ENCODE measurements at places on chromosomes 2 and 18.

- DNase-seq, result no peak
These were observed 118.4 kb upstream of the PXDN start for GRCh38 chr2:1862608-1863280.

GRCh38 chr18:49863769-49864621 lies 50.7 kb upstream of the ACAA2 start:
- no peak for DNase-seq

- peak; percentile 21 for DNase-seq
These were observed 127.0 kb upstream of the CCDC195 start for GRCh38 chr2:224843141-224843540.

GRCh38 chr2:173298536-173299097 lies 56.1 kb upstream of the CDCA7 start:
- DNase-seq, result no peak

GRCh38 chr2:237565974-237566373 lies 400 bp upstream of the PRLH start:
- no peak for DNase-seq

DNA sequence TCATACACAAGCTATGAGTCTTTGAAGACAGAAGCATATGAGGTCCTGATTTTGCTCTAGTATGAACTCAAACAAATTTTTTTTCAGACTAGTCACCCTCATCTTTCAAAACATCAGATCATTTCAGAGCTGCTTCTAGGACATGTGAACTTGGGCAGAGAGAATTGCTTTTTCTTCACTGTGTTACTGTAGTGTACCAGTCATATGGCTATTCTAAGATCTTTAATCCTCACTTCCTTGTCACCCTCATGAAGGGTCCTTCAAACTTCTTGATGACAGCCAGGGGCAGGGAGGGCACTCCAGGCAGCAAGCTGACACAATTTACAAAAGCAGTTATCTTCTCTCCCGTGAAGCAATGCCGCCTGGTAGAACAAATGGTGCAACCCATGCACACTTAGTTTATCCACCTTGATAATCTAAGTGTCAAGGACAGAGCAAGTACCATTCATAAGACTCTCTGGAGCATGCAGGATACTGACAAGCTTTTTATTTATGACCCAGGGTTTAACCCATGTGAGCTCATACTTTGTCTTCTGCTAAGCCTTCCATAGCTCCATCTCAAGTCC lies 200.6 kb downstream of the DPP10 start:
- DNase-seq, result no peak

GRCh38 chr2:1744446-1745170 lies at the start of gene PXDN:
Gene PXDN (minus strand): TSS chr2:1744515. CDS start chr2:1744455, 60 bp downstream.
- peak; percentile 81 for DNase-seq

- DNase-seq, result peak; percentile 67
These were observed 133.8 kb downstream of the ARL4C start for GRCh38 chr2:234363011-234363487.

DNA sequence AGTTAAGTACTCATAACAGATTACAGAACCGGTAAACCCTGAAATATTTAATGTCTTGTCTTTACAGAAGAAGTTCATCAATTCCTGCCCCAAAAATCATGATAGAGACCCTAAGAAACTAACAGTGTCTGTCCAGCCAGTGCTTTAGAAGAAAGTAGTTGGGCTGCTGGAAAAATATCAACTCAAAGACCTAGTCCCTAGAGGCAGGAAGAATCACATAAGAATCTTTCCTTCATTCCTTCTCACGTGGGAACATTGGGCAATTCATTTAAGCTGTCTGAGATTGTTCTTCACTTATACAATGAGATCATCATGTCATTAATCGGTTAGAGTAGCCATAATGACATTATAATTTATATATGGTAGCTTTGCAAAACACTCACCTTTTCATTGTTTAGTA lies 156.4 kb downstream of the CCBE1 start:
- DNase-seq, result peak; percentile 93

All from fibroblast of skin of scalp (primary cell).